Renal cortical epithelial cell (primary cell): ENCODE measurements at places on chromosomes 7 and 10.

- DNase-seq: no peak
Measured at GRCh38 chr10:12614177-12614995, 265.0 kb downstream of the CAMK1D start.

DNA sequence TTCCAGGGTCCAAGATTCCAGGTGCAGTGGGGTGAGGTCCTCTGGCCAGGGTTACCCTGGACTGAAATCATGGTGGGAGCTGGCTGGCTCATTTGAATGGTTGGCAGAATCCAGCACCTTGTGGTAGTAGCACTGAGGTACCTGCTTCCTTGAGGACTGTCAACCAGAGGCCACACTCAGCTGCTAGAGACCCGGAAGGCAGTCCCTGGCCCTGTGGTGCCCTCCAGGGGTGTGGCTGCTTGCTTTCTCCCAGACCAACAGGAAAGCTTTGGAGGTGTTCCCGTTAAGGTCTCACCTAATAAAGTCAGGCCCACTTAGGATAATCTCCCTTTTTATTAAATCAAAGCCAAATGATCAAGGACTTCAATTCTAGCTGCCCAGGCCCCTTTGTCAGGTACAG lies 107.7 kb upstream of the GDF10 start:
- no peak for DNase-seq

DNA sequence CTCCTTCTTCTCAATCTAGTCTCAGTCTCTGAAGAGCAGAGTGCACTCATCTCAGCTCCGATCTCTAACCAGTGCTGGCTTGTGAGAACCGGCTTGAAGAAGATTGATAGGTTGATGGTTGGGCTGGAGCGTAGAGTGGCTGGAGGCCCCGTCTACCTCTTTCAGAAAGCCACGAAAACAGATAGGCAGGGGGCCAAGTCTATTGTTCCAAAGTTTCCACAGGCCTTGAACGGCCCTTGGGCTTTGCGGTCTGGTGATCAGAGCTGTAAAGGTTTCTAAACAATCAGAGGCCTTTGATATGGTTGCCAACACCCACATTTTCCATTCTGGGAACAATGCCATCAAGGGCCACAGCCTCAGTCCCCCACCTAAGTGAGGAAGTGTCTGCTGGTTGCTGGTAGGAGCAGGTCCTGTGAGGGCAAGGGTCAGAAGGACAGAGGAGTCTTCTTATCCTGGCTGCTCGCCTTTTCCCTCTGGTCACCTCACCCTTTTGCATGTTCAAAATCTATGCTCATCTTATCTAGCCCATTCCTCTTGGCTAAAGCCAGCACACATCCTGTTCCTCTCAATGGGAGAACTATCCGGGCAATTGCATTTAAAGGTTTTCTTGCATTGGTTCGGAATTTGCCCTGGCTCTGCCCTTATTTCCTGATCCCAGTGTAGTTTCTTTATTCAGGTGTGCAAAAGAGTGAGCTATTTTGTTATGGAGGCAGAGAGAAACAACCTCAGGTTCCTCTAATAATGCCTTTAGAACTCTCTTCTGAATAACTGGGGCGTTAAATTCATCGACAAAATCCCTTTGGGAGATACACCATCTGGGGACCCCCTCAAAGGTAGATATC lies 70.3 kb upstream of the KMT2E start:
- DNase-seq: peak; percentile 93

GRCh38 chr10:80598084-80598798 lies 60.5 kb downstream of the SH2D4B start:
- no peak for DNase-seq

- peak; percentile 56 for DNase-seq
Measured at GRCh38 chr7:55574051-55574717, 1.9 kb upstream of the VOPP1 start.

DNA sequence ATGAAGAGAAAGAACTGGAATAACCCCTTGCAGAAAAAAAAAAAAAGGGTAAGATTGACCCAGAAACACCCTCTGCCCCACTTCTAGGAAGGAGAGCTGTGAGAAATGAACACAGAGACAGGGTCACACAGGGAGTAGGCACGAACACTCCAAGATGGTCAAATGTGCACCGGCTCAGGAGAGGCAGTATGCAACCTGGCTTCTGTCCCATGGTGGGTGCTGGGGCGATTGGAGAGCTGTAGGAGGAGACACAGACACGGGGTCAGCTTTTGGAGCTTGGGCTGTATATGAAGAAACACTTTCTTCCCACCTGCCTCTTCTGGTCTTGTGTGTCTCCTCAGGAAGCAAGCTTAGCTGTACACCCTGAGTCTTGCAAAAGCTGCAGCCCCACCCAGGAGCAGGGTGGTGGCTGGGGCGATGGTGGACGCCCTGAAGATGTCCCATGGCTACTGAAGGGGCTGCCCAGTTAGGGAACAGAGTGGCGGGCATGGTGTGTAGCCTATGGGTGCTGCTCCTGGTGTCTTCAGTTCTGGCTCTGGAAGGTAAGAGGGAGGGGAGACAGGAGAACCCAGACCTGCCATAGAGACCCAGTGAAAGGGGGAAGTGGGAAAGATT lies 8.0 kb downstream of the EPHB6 start:
- DNase-seq: no peak

DNA sequence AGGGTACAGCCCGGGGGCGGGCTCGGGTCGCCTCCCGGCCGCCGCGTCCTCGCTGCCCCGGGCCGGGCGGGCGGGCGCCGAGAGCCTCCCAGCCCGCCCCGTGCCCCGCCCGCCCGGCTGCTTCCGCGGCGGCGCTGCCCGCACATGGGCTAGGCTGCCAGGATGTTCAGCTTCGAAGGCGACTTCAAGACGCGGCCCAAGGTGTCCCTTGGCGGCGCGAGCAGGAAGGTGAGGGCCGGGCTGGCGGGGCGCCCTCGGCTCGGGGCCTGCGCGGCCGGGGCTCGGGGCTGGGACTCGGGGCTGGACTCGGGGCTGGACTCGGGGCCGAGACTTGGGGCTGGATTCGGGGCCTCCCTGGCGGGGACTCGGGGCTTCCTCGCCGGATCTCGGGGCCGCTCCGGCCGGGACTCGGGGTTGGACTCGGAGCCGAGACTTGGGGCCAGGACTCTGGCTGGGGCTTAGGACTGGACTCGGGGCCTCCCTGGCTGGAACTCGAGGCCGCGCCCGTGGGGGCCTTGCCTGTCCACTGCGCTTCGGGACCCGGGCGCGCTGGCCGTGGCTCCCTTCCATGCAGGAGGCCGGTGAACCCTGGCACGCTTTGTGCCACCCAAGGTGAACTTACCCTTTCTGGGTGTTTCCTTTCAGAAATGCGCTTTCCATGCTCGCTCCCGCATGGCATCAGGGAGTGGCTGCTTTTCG lies 534 bp downstream of the UBE3C start:
- DNase-seq: peak; percentile 12

GRCh38 chr10:23193435-23194074 lies 1.4 kb downstream of the PTF1A start:
- DNase-seq: no peak

GRCh38 chr7:78315119-78315518 lies 516.5 kb downstream of the PHTF2 start:
- no peak for DNase-seq

- DNase-seq: no peak
Measured at GRCh38 chr7:71361451-71362032, 229.6 kb downstream of the GALNT17 start.
